ENCODE measurements at places on chromosomes 12 and 14. TPM values are rescaled to one million over a fixed set of nuclear protein-coding genes. Genes with fewer than 3 reads are reported as not detected.

Gene NDRG2
- 45.9 TPM for total RNA-seq

DNA sequence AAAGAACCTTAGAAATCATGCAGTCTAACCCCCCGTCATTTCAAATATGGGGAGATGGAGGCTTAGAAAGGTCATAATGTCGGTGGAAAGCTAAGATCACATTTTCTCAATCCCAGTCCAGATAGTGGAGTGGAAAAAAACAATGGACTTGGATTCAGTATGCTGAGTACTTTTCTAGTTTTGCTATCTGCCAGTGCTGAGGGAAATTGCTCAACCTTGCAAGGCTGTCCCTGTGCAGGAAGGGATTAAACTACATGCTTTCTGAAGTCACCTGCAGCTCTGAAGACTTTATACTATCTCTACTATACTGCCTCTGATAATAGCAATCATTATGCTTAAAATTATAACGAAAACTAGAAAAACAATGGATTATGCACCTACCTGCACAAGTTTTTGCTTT is 272.8 kb downstream of the LRIG3 start:
- no peaks in the 10 kb centered on the region for H3K27me3 ChIP-seq
- no peaks in the 10 kb centered on the region for H3K4me1 ChIP-seq
- H3K4me3 ChIP-seq = no peak overlapping the region

DNA sequence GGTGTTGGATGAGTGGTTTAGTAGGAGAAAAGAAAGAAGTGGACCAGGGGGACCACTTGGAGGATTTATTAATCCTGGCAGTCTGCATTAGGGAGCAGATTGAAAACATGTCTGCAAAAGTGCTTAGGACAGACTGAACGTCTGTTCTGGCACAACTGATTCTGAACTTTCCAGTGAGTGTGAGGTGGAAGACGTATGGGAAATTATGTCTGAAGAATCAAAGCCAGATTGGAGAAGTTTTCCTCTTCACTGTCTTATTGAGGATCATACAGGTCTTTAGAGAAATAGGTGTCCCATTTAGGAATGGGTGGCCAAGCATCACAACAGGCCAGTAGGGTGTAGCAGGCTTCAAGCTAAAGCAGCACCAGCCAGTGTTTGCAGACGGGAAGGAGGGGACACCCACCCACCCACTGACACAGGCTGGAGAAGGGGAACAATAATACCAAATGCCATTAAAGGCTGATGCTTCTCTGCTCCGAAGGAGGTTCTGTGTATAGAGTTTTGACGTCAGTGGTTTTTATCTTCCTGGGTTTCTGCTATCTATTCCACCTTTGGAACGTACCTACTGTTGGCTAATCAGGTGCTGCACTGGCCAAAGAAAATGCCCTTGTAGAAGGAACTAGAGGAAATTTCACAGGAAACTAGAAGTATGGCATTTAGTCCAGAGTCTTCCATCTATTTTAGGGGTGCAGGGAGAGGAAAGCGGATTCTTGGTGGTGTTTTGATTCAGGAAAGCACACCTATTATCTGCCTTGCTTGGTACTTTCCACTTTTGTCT is 1.8 kb downstream of the SRRM4 start:
- H3K4me1 ChIP-seq = peaks cover 17% of the 10 kb centered on the region
- H3K27me3 ChIP-seq = peaks cover 11% of the 10 kb centered on the region
- no peak for DNase-seq
- H3K36me3 ChIP-seq = no peaks in the 10 kb centered on the region

GRCh38 chr12:45290216-45290605 is 74.3 kb downstream of the ANO6 start:
- no peaks in the 10 kb centered on the region for H3K4me1 ChIP-seq
- no peaks in the 10 kb centered on the region for H3K27me3 ChIP-seq
- H3K36me3 ChIP-seq = no peaks in the 10 kb centered on the region
- no peak overlapping the region for H3K27ac ChIP-seq

DNA sequence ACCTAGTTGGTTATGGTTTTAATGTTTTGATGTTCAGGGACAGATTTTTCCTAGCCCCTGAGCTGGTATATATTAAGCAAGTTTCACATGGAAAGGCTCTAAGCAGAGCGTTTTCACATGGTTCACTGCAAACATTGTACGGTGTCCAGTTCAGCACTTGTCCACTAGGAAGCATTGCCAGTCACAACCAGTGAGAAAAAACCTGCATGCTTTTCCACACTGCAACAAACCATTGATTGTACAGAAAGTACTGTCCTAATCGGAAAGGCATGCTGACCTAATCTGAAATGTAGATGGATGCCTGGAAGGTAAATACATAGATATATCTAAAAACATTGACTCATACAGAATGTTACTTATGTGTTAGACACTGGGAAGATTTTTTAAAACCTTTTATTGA is 25.0 kb upstream of the NPAS3 start:
- peaks cover 9% of the 10 kb centered on the region for H3K4me1 ChIP-seq
- H3K36me3 ChIP-seq = no peaks in the 10 kb centered on the region
- no peak for DNase-seq

GRCh38 chr12:111819191-111820158 is 22.6 kb upstream of the MAPKAPK5 start:
- no peaks in the 10 kb centered on the region for H3K36me3 ChIP-seq
- H3K4me1 ChIP-seq = peaks cover 9% of the 10 kb centered on the region
- no peak for DNase-seq
- no peaks in the 10 kb centered on the region for H3K27me3 ChIP-seq
